ENCODE measurements at places on chromosomes 6 and 20.

GRCh38 chr6:119267126-119267905 is 82.2 kb downstream of the MAN1A1 start:
- DNase-seq: no peak

- DNase-seq: no peak
These were observed 13.9 kb downstream of the ZC3H12D start for GRCh38 chr6:149470948-149471347.

DNA sequence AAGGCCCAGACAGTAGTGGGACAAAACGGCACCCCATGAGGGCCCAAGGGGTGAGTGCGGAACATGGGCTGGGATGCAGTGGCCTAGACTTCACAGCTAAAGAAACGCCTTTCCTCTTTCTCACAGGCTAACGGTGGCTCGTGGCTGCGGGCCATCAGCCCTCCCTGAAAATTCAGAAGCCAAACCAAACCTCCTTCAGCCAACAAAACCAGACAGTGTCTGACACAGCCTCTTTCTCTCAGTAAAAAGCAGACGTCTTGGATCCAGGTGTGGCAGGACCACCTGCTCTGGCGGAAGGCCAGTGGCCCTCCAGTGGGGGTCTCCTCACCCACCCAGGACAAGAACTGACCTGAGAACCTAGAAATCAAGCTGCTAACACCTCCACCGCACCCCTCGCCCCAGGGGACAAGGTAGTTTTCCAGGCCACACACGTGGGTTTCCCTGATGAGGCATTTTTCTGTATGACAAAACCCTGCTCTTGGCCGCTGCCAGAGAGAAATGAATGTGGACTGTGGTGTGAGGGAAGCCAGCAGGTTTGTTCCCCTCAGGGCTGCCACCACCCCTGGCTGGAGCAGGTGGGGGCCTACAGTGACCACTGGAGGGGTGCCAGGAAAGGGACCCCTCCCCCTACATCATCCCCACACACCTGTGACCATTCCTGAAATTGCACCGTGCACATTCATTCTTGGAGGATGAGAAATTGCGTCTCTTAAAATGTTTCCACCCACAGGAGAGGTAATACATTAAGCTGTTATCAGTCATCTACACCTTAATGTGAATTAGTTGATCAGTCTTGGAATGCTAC is 76.8 kb upstream of the PIM1 start:
- DNase-seq: no peak

- DNase-seq: no peak
These were observed 273.6 kb downstream of the PACRG start for GRCh38 chr6:163001330-163001729.

- DNase-seq: no peak
These were observed 62.5 kb upstream of the TIAM2 start for GRCh38 chr6:154932515-154933027.

DNA sequence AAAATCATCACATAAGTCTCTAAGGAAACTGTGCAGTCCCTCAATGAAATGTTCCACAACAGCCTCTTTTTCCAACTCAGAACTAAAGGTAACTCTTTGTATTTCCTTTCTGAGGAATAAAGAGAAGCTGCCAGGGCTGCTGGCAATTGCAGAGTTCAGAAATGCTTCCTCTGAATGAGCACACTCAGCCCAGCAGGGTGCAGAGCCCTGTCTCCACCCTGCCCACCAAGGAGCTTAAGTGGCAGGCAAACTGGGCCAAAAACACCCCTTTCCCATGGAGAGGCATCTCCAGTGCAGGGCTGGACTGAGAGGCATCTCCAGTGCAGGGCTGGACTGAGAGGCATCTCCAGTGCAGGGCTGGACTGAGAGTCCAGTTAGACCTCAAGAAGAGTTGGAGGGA is 255.4 kb downstream of the GMPR start:
- DNase-seq: no peak

GRCh38 chr20:33995053-33995831 is 1.5 kb downstream of the RALY start:
- DNase-seq: no peak

GRCh38 chr6:28212510-28213212 is 12.4 kb upstream of the ZSCAN9 start:
- peak; percentile 86 for DNase-seq

DNA sequence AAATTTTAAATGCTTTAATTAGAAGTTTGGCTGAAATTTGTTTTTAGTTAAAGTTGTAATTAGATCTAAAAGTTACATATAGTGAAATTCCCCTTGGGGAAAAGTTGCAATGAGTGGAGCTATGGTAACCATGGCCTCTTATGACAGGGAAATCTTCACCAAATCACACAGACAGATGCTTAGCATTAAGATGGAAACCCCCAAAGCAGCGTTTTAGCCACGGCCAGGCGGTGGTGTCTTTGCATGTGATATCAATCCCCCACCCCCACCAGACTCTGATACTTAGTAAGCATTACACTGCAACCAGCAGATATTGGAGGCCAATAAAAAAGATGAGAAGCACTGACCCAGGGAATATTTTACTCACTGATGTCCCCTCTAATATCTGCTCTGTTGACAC is 75.7 kb downstream of the REPS1 start:
- no peak for DNase-seq

- no peak for DNase-seq
These were observed 78.2 kb upstream of the TBX18 start for GRCh38 chr6:84842525-84843166.

All from activated CD4-positive, alpha-beta T cell treated with anti-CD3 and anti-CD28 coated beads for 48 hours (primary cell).